Small intestine (tissue), 16 donors: ENCODE measurements at places on chromosomes 6 and 20.

GRCh38 chr6:149503872-149504271, 19.1 kb upstream of the ZC3H12D start:
- DNase-seq = no peak

- DNase-seq = no peak
Observed at GRCh38 chr20:49786196-49786595, 26.4 kb upstream of the SLC9A8 start.

- no peak for DNase-seq
Observed at GRCh38 chr20:13205848-13206434, 15.1 kb upstream of the ISM1 start.

GRCh38 chr6:41022294-41022693, 16.7 kb downstream of the UNC5CL start:
- no peak for DNase-seq

- DNase-seq = no peak
Observed at GRCh38 chr6:68233623-68234022, 401.5 kb upstream of the ADGRB3 start.

DNA sequence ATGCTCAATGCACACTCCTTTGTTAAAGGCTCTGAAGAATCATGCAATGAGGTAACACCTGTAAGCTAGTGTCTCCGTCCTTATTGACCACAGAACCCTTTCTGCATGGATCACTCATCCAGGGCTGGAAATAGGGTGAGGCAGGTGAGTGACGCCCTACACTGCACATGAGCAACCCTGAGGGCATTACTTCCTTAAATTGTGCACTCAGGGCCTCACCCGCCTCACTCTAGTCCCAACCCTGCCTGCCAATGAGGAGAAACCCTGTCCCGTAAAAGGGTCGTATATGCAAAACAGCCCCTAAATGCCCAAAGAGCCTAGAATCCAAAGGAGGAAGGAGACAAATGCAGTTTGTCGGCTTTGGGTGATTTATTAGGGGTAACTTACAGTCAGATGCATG, 33.6 kb upstream of the NOP56 start:
- DNase-seq = no peak

- DNase-seq = no peak
Observed at GRCh38 chr20:41268917-41269652, 48.4 kb downstream of the ZHX3 start.

- DNase-seq = no peak
Observed at GRCh38 chr6:144197919-144198318, 47.6 kb downstream of the STX11 start.

DNA sequence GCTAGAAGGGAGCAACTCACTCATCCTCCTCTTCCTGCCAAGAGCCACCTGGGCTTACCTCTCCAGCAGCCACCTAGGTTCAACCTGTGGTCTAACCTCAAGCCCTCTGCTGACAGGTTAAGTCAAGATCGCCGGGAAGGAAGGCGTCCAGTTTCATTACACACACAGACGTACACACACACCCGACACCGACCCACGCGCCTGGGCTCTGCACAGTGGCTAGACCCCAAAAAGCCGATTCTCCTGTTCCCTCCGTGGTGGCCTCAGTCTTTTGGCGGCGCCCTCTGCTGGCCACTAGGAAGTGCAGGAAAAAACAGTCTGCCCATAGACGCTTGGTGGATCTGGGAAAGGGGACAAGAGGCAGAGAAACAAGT, 52.8 kb downstream of the MRPL14 start:
- peak; percentile 88 for DNase-seq

- no peak for DNase-seq
Observed at GRCh38 chr20:2658414-2659354, 5.3 kb downstream of the IDH3B start.

- no peak for DNase-seq
Observed at GRCh38 chr20:53878262-53879047, 191.9 kb downstream of the BCAS1 start.

- no peak for DNase-seq
Observed at GRCh38 chr20:50920997-50921396, 10.2 kb downstream of the ADNP start.

- no peak for DNase-seq
Observed at GRCh38 chr6:94668876-94669275, 908.5 kb upstream of the MANEA start.

DNA sequence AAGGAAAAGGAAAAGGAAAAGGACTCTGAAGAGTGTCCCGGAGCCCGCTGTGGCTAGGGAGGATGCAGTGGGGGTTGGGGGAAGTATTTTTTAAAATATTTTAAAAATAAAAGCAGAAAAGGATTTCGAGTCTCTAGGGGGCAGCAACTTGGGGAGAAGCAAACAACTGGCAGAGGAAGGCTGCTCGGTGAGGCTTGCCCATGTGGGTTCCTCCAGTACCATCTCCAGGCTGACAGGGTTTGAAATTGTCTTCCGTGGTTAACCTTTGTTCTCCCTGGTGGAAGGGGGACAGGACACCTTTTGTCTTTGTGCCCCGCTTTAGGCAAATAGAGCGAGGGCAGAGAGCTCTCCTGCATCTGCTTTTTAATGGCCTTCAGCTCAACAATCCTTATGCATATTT, 60.4 kb upstream of the SNX9 start:
- no peak for DNase-seq

GRCh38 chr6:32047855-32048766, 9.9 kb downstream of the CYP21A2 start:
- peak; percentile 79 for DNase-seq
